Activated T-cell treated with anti-CD3 and anti-CD28 coated beads, Interleukin-2, amount 50 U/mL, for 72 hours (primary cell): ENCODE measurements at places on chromosomes 6 and 20. TPM values are rescaled to one million over a fixed set of nuclear protein-coding genes. Genes with fewer than 3 reads are reported as not detected.

LGSN gene
- not detected for total RNA-seq

GRCh38 chr6:4677011-4677750, 99.0 kb upstream of the CDYL start:
- no peaks in the 10 kb centered on the region for H3K36me3 ChIP-seq
- no peaks in the 10 kb centered on the region for H3K4me1 ChIP-seq
- no peak overlapping the region for H3K4me3 ChIP-seq
- no peak for DNase-seq

SMLR1 gene
- total RNA-seq = not detected

DNA sequence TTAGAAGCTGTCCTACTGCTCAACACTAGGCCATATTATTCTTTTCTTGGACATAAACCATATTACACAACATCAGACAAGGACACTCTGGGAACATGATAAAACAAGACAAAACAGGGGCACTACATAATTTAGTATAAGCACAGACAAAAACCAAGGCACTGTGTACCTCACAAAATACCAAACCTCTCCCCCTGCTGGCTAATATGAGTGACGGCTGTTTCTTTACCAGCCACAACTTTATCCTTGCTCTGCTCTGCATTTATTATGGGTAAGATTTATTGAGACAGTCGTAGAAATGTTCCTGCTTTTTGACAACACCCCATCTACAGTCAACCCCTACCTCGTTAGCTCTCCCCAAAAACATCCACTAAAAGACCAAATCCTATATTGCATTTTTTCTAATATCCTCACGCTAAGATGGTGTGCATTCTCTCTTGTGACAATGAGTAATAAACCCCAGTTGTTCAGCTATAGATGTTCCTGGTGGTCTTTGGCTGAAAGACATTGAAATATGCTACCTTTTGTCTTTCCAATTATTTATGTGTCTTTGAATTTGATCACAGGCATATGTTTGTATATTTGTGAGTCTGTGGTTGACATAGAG, 23.8 kb upstream of the POLR1H start:
- peaks cover 2% of the 10 kb centered on the region for H3K4me1 ChIP-seq
- no peak overlapping the region for H3K4me3 ChIP-seq

- no peaks in the 10 kb centered on the region for H3K27me3 ChIP-seq
- no peak for DNase-seq
- H3K27ac ChIP-seq = no peak overlapping the region
- H3K4me3 ChIP-seq = no peak overlapping the region
- H3K36me3 ChIP-seq = no peaks in the 10 kb centered on the region
Measured at GRCh38 chr6:19552076-19552475, 285.1 kb upstream of the ID4 start.
